GM12892 (cell line): ENCODE measurements at places on chromosomes 16 and 17.

DNA sequence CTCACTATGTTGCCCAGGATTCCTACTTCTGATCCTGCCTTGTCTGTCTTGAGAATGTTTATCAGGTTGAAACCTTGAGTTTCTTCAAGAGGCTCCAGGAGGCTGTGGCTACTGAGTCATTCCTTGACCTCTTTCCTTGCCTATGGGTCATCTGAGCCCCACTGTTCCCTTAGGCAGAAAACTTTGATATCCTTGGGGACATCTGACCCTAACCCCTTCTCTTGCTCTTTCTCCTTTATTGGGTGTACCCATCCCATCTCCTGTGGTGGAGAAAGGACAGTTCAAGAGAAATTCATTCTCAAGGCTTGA, 12.5 kb downstream of the ARL4D start:
- no peak for DNase-seq

GRCh38 chr17:50458701-50459676, 9.7 kb downstream of the CHAD start:
- no peak for DNase-seq

DNA sequence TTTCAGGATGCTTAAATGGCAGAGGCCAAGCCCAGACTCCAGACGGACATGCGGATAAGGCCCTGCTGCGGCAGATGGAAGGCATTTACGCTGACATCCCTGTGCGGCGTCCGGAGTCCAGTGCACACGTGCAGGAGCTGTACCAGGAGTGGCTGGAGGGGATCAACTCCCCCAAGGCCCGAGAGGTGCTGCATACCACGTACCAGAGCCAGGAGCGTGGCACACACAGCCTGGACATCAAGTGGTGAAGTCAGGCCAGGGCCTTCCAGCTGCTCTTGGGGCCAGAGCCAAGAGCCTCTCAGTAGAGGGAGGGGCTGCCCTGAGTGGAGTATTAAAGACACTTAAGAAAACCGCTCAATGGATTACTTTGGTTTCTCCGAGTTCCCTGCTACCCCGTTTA, 29.4 kb downstream of the NARF start:
- no peak for DNase-seq

- DNase-seq: no peak
These were observed 27.4 kb upstream of the KDM8 start for GRCh38 chr16:27175888-27176287.

DNA sequence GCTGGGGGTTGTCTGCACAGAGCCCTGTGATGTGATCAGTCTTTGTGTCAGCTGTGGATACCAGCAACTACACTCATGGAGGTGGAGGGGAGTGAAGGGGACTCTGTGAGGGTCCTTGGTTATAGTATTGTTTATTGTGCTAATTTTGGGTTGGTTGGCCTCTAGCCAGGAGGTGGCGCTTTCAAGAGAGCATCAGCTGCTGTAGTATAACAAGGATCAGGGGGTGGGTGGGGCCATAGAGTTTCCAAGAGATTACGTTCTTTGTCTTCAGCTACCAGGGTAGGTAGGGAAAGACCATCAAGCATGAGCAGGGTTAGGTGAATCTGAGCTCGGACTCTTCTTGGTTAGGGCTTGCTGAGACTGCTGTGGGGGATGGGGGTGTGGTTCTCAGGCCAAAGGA, 97.1 kb upstream of the HS3ST3A1 start:
- DNase-seq: no peak
